ENCODE measurements at places on chromosomes 6 and 20.
A peak's percentile ranks its signal among the peaks of the same experiment; 100 is the strongest.

- peak; percentile 20 for DNase-seq
These were observed 188.6 kb downstream of the PRL start for GRCh38 chr6:22108199-22108598.

DNA sequence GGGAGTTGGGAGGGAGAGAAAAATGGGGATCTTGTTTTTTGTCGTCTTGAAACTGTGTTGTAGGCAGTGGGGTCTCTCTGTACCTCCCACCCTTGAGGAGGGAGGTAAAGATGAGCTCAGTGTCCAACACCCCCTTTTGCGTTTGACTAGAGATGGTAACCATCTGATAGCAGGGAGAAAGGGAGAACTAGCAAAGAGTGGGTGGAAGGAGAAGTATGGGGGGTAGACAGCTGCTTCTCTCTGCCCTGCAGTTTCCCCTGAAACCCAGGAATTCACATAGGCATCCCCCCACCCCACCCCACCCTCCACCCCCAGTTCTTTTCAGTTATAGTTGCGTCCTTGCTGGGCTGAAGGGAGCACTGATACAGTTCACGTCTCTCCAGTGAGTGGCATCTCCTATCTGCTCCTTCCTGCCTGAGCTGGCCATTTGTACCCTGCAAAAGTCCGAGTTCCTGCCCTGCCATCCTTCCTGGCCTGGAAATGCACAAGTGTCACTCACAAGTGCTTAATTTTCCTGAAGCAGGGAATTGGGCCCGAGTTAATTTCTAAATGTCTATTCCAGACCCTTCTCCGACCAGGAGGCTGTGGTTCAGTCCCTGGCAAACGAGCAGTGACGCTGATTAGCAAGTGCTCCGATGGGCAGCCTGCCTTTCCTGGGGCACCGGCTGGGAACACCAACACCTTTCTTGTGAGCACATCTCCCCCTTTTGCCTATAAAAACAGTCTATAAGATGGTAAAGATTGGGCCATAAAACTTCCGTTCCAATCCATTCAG lies 1.5 kb downstream of the SIRPA start:
- DNase-seq = no peak

DNA sequence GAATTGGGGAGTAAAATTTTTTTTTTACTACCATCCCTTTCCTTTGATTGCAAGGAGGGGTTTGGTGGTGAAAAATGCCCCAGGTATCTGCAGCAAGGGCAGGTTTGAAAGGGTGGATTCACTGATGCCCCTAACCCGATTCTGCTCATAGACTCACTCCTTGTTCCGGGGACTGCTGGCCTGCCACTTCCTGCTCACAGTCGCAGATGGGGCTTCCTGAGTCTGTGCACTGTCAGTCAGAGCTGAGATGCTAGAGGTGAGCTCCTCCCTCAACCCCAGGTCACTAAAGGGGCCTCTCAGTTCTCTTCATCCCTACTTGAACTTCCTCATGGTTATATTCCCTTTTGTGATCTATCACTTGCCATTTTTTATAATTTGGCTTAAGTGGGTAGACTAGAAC lies 357.9 kb downstream of the FARS2 start:
- no peak for DNase-seq

- DNase-seq = no peak
These were observed 160.7 kb upstream of the KCNQ5 start for GRCh38 chr6:72461144-72461543.

DNA sequence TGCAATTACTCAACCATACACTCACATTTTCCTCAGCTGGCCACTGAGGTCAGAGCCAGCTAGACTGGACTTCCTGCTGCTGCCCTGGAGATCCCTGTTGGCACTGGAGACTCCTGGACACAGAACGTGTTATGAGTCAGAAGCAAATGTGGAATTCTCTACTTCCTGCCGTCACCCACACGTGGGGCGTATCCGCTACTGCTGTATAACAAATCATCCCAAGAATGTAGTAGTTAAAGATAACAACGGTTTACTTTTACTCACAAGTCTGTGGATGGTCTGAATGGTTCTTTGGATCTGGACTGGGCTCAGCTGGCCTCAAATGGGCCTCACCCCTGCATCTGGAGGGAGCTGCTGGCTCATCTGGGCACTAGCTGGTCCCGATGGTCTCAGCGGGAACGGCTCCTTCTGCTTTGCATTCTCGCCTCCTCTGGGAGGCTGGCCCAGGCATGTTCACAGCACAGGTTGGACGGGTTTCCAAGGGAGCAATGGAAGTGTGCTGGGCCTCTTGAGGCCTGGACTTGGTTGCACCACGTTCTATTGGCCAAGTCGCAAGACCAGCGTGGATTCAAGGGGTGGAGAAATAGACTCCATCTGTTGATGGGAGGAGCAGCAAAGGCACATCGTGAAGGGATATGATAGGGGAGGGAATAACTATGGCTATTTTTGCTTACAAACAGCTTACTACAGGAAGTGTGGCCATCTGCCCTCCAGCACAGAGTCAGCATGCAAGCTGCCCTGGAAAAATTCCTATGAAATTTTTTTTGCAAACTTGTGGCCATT lies 118.5 kb downstream of the SNX5 start:
- peak; percentile 96 for DNase-seq

- DNase-seq = peak; percentile 47
These were observed 24.0 kb downstream of the C6orf132 start for GRCh38 chr6:42118162-42119001.

DNA sequence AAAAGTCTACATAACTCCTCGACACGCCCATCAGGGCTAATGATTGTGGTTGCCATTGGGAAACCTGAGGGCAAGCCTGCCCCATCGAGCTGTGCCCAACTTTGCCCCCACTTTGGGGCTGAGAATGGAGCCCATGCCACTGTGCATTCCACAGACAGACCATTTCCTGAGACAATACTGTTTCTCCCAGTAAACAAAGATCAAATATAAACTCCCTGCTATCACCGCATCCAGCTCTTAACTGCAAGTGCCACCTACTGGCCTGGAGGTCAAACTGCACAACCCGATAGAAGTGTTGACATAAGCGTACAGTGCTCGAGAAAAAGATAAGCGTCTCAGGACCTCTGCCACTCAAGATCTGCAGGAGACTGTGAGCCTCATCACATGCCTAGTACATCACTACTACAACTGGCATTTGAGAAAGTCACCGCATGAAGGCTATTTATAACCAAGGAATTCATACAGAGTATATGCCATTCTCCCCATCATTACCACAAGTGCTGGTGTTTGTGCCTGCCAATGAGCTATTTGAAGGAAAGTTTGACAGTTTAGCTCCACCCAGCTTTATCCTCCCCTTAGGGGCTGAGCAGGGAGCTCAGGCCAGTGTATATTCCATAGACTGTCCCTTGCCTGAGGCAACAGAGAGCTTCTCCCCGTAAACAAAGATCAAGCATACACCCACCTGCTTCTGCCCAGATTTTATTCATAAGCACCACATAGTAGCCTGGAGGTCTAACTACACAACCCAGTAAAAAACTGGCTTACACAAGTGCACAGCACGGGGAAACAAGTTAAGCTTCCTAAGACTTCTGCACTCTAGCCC lies 4.5 kb upstream of the DEFB126 start:
- no peak for DNase-seq

DNA sequence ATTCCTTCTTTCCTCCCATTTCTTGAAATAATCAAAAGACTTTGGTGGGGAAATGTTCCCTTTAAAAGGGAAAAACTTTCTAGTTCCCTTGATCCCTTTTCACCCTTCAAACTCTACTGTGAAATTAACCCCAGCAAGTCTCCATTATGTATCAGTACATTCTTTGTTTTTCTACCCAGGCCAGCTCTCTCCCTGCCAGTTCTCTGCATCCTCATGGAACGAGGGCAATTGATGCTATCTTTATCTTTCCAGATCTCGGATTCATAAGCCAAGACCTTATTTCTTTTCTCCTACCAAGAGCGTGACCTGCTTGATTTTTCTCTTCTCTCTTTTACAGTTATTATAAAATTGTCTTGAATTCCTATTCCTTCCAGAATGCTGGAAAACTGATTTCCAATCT lies 75.8 kb downstream of the ADGRB3 start:
- no peak for DNase-seq

- peak; percentile 86 for DNase-seq
These were observed 226.2 kb downstream of the SYNDIG1 start for GRCh38 chr20:24695529-24696225.

DNA sequence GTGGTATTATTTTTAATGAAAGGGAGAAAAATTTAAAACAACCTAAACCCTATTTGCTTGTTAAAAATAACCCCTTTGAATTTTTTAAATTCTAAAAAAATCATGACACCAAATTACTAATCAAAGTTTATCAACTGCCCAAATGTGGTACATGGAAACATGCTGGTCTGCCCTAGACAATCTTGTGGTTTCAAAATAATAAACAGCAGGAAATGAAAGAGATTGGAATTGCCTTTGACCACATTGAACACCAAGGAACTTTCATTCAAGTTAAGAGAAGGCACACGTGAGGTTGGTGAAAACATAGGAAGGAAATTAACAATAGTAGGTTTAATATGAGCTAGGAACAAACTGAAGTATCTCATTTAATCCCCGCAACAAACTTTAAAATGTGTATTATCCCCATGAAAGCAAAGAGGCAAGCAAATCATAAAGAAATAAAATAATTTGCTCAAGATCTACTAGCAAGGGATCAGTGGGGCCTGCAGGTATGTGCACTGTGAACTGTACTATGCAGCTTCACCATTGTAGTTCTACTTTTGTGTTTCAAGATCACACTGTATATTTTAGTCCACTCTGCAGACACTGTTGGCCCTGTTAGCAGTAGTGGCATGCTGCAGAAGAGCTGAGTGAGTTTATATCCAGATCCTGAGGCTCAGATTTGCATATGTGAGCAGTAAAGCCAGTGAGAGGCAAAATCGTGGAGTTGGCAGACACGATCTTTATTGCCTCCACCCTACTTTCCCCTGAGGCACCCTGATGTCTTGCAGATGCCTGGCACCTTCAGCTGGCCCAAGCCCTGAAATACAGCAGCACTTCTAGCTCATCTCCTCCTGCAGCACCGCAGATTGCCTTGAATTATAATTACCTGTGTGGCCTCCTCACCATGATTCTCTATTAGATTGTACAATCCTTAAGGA lies 157.8 kb upstream of the TENT5A start:
- DNase-seq = no peak

GRCh38 chr6:51398064-51398705 lies 579.5 kb downstream of the TFAP2B start:
- DNase-seq = peak; percentile 70

DNA sequence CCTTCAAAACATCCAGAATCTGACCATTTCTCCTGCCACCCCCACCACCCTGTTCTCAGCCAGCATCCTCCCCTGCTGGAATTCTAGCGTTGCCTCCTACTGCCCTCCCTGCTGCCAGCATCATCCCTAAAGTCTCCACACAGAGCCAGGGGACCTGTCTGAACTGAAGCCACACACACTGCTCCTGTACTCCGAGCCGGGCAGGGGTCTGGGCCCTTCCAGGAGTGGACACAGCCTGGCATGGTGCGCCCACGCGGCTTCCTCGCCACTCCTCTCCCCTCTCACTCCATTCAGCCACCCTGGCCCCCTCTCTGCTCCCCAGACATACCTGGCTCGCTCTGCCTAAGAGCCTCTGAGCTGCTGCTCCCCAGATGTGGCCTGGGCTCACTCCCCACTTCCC lies 155.5 kb downstream of the PREX1 start:
- no peak for DNase-seq

DNA sequence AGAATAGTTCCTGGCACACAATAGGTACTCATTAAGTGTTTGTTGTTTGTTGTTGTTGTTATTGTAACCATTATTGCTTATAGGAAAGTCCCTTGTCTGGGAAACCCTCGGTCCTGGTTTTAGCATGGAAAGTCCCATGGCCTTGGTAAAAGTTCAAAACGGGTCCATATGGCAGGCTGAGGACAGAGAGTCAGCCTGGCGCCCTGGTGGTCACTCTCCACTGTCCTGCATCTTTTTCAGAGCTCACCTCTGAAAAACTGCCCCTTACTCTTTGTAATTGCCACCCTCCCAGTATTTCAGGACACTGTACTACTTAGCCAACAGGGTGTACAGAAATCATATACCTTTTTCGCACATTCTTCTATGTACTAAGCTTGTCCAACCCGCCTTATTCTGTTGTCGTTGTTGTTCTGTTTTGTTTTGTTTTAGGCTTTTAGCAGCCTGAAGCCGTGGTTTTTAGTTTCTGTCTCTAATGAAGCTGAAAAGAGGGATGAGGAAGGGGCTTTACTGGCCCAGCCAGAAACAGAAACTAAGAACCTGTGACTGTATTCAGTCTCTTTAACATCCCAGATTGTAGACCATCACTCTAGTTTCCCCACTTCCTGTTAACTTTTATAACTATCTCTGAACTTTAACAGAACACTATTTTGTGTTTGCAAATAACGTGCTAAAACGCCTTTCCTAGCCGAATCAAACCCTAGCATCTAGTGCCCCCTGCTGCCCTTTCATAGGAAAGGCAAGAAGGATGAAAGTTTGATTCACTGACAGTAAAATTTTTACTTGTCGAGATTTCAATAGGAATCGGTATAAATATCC lies 7.6 kb upstream of the TMEM14A start:
- peak; percentile 64 for DNase-seq

GRCh38 chr6:44275749-44276648 lies 5.7 kb downstream of the TMEM151B start:
- DNase-seq = no peak

DNA sequence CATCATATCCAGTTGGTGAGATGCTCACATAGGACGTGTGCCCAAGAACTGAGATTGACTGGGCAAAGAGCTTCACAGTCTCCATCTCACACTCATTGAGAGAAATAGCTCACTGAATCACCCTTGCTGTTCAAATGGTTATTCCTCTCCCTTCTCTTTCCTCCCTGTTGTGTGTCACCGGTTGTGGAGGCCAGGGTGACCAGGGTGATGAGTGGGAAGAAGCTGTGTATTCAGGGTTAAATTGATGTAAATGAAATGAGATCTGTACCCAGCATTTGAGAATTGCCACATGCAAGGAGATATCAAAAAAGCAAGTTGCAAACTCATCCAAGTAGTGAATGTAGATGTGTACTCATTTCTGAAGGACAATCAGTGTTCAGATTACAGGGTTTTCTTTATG lies 36.6 kb upstream of the VAPB start:
- DNase-seq = no peak

GRCh38 chr20:36585410-36586125 lies 12.2 kb downstream of the TGIF2 start:
- peak; percentile 90 for DNase-seq

DNA sequence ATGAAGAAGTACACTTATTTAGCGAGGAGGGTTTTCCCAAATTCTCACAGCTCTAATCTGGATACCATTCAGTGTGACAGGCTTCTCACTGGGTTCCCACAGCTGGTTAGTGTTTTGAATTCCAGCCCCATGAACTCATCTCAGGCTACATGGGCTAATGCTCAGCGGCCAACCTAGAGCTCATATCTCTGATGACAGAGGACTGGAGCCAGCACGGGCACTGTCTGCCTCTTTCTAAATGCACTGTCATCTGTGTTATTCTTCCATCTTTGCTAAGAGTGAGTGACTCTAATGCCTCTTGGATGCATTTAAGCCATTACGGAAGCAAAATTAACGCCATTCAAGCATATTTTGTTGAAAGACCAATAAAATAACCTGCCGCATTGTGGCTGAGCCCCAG lies 308.9 kb upstream of the JAG1 start:
- DNase-seq = peak; percentile 60
